ENCODE measurements at places on chromosomes 3 and 15.

- DNase-seq = no peak
Observed at GRCh38 chr3:148330542-148330941, 367.2 kb upstream of the AGTR1 start.

GRCh38 chr3:127607675-127608361 lies 9.6 kb downstream of the MCM2 start:
- DNase-seq = no peak

DNA sequence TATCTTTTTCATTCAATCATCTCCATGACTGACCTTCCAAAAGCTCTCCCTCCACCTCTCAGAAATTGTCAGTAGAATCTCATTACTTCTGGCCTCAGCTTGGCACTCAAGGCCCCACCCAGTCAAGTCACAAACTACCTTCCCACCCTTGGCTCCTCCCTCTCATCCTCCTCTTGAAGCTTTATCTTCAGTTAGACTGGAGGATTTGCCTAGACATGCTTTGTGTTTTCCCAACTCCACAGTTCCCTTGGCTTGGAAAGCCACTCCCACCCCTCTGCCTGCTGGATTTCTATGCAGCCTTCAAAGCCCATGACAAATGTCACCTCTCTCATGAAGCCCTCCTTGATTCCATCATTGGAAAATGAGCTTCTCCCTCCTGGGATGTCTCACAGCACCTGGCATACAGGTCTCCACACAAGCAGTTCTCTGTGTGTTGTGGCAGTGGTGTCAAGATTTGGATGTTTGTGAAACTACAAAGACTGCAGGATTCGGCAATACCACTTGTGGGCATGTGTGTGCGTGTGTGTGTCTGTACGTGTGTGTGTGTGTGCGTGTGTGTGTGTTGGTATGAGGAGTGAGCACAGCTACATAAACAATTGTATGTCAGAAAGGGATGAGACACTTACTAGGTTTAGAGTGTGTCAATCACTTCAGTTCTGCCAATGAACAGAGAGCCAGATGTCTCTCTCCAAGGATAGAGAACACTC lies 45.3 kb upstream of the VPS8 start:
- no peak for DNase-seq

DNA sequence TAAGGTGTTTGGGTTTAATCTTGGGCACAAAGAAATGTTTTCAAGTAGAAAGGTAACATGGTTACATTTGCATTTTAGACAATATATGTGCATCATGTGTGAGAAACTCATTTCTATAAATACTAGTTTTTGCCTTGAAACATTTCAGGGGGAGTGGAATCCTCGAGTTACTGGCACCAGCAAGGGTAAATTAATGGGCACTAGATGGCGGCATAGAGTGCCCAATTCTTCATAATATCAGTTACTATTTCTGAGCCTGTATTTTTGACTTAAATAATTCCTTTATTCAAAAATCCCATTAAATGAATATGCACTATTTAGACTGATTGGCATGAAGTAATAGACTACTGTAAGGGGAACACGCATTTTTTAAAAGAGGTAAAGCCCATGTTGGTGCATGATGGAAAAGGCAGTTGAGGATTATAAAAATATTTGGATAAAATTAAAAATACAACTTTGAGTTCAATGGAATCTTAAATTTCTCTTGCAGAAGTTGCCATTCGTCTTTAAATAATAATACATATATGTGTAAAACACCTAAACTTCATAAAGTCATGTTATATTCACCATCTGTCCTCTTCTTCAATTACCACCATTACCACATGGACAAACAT lies 106.3 kb downstream of the ZBTB20 start:
- DNase-seq = no peak

GRCh38 chr15:60477916-60478565 lies 901 bp downstream of the ICE2 start:
- no peak for DNase-seq

DNA sequence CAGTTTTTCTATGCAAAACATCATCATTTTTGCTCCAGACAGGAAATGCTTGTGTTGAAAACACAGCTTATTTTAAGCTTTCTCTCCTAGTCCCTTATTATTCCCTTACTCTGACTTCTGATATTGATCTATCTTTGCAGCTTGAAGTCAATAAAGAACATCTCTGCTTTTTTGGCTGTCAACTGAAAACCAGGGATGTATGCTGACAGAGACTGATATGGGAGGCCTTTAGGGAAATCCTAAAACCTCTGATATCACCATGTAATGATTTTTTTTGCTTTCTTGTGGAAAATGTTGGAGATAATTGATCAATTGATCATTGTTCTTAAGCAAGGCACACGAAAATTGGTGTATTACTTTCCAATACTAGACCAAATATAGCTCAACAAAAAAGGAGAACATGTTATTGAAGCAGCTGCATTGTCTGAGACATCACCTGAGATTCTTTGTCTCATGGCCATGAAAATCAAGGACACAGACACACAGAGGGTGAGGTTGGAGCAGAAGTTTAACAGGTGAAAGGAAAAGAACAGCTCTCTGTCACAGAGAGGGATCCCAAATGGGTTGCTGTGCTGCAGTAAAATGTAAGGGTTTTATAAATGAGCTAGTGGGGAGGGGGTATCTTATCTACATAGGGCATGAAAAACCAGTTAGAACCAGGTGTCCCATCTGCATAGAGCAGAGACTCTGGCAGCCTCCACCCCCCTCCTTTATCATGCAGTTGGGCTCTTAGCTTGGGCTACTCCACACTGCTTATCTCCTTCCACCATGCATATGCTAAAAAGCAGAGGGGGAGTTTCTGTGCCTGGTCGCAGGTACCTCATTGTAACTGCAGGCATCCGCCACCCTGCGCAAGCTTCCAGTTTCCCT lies 17.0 kb upstream of the SENP7 start:
- no peak for DNase-seq

Data from stimulated activated CD8-positive, alpha-beta memory T cell treated with anti-CD3 and anti-CD28 coated beads, Interleukin-15, amount 100 ng/mL, for 48 hours (primary cell).